HFFc6 (cell line): ENCODE measurements at places on chromosomes 13 and 19. TPM values are rescaled to one million over a fixed set of nuclear protein-coding genes. Genes with fewer than 3 reads are reported as not detected.

GPR42 gene
- total RNA-seq: not detected in 3 replicates

CRX gene
- not detected in 3 replicates for total RNA-seq

ZNF442 gene
- 2.1 to 2.6 TPM (median 2.1 TPM) in 3 replicates for total RNA-seq

LHFPL6 gene
- 60.9 to 72.8 TPM (median 61.2 TPM) in 3 replicates for total RNA-seq

KLF1 gene
- total RNA-seq: not detected in 3 replicates

OR7A5 gene
- not detected in 3 replicates for total RNA-seq

PRR22 gene
- 1.3 to 1.5 TPM (median 1.4 TPM) in 3 replicates for total RNA-seq

PSG1 gene
- 6.3 and 10.5 TPM in 2 replicates for total RNA-seq

CPAMD8 gene
- total RNA-seq: 0.19 to 0.23 TPM in 2 of 3 replicates, not detected in the other

CD177 gene
- total RNA-seq: 0.75 to 1.1 TPM (median 0.88 TPM) in 3 replicates

SIGLEC10 gene
- total RNA-seq: not detected in 3 replicates

APBA3 gene
- 9.1 to 13.6 TPM (median 13.4 TPM) in 3 replicates for total RNA-seq

DAND5 gene
- total RNA-seq: not detected in 2 replicates

DNA sequence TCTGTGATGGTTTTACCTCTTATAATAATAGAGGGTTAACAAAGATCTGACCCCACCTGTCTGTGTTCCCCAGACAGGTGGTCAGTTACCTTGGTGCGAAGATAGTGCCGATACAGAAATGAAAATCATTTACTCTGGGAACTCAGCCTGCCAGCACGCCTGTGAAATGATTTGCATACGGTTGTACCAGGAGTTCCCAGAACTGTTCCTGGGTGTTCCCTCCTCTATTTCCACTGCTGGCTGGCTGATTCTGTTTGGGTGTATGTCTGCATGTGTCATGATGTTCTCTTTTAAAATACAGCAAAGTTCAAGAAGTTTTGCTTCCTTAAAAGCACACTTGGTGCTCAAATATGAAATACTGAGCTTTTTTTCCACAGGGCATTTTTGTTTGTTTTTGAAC lies 527.1 kb downstream of the FGF9 start:
- DNase-seq: no peak

- DNase-seq: peak; percentile 68
These were observed 1.9 kb downstream of the GNG8 start for GRCh38 chr19:46634045-46634655.

GRCh38 chr13:109792416-109793059 lies 6.2 kb upstream of the IRS2 start:
- no peak for DNase-seq

GRCh38 chr19:2394054-2394441 lies 33.3 kb downstream of the TIMM13 start:
- DNase-seq: no peak

DNA sequence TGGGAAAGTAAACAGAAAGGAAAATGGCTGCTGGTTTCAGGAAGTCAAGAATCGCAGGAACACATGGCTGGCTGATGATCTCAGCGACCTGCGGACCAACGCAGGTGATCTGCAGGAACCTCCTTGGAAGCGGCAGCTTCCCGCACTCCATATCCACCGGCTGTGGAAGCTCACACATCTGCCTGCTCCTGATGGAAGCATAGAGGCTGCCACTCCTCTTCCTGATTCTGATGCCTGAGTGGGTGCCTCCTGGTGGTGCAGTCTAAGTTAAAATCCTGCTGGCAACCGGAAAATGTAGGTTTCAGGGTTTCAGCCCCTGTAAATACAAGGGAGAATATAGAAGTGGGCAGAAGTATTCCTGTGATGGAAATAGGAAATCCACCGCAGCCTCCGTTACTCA lies 75.5 kb downstream of the TNFSF13B start:
- no peak for DNase-seq

GRCh38 chr19:15180451-15181390 lies 20.1 kb downstream of the NOTCH3 start:
- DNase-seq: no peak

DNA sequence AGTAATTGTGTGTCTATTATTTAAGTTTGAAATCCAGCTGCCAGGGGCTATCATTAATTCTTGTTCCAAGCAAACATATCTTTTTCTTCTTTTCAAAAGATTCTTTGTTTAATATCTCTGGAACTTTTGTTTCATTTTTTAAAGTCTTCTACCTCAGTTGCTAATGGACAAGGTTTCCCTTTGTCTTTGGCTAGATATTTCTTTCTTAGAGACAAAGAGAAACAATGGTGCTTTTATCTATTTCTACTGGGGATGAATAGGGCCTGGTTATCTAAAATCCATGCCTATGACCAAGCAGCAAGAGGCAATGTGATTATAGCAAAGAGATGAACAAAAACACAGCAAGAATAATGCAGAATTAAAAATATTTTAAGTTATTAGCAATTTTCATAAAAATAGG lies 661.3 kb upstream of the KLF12 start:
- no peak for DNase-seq

GRCh38 chr13:46551410-46552302 lies 1.3 kb upstream of the LRCH1 start:
- DNase-seq: peak; percentile 79

DNA sequence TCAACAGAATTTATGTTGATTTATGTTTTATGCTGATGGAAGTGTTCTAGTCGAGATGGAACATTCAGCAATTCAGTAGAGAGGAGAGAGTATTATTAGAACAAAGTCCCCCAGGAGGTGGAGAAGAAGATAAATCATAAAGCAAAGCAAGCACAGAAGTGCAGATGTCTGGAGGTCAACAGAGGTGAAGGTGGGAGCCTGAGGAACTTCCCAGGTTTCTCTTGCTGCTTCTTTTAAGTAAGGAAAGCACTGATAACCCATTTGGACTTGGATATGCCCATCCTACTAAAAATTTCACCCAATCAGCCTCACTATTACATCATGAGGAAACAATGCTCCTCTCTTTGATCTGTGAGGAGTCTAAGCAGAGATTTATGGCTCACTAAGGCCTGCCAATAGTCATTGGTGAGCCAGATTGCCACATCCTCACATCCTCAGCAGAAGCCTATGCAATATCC lies 98.8 kb downstream of the EPSTI1 start:
- DNase-seq: peak; percentile 12

- DNase-seq: no peak
These were observed 7.9 kb upstream of the FRY start for GRCh38 chr13:32023698-32024097.

- DNase-seq: no peak
These were observed 27.2 kb downstream of the EPN1 start for GRCh38 chr19:55702131-55702627.

- no peak for DNase-seq
These were observed 35.1 kb downstream of the MTMR6 start for GRCh38 chr13:25252225-25252624.

DNA sequence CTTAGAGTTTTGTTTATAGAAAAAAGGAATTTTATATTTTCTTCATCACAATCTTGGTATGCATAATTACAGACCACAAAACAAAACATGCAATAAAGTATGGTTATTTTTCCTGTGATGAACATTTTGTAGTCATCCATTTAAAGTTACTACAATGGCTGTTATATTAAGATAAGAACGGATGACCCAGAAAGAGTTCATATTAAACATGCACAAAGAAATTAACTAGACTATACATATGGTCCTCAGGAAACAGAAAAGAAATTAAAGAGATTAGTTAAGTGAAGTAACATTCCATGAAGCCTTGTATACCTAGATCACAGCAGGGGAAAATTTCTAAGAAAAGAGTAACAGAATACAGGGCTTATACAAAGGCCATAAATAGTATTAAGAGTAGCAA lies 36.8 kb downstream of the RBM26 start:
- no peak for DNase-seq

DNA sequence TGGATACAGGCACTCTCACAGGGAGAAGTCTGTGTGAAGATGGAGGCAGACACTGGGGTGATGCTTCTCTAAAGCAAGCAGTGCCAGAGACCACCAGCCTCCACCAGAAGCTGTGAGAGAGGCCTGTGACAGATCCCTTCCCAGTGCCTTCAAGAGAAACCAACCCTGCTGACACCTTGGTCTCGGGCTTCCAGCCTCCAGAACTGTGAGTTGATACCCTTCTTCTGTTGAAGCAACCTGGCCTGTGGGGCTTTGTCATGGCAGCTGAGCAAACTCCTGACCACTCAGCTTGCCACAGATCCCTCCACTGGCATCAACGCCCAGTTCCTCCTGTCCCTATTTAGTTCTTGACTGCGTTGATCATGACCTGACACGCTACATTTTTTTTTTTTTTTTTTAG lies 29.0 kb downstream of the ELAVL1 start:
- no peak for DNase-seq

GRCh38 chr13:33089311-33089710 lies 73.1 kb downstream of the KL start:
- DNase-seq: no peak

GRCh38 chr19:9793071-9793591 lies 24.6 kb upstream of the ZNF846 start:
- no peak for DNase-seq

DNA sequence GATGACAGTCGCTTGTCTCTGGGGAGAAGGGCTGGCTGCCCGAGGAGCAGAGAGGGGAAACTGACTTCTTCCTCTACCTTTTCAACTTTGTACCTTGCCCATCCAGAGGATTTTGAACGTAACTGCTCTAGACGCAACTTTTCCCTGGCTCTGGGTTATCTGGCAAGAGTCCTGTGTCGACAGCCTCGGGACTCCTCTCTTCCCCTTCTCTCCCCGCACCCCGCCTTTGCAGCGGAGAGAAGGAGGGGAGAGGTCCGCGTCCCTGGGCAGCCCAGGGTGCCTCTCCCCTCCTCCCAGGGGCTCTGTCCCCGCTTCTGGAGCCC lies 574 bp downstream of the SH3GL1 start:
- DNase-seq: no peak

- no peak for DNase-seq
These were observed 315.2 kb downstream of the ATP8A2 start for GRCh38 chr13:25686831-25687470.

DNA sequence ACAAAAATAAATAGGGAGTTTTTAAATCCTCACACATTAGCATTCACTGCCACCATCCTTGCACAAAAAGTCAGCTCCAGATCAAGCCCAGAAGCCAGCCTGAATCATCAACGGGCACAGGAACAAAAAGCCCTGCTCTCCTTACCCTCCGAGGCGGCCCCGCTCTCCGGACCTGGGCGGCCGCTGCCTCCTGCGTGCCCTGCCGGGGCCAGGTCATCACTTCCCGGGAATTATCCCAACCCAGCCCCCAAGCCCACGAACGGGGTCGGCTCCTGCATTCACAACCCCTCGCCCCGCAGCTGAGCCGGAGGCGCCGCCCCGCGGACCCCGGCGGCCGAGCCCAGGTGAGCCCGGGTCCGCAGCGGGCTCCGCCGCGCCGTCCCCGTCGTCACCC lies 754 bp downstream of the DNAJB1 start:
- no peak for DNase-seq

- DNase-seq: peak; percentile 58
These were observed 18.7 kb downstream of the STK24 start for GRCh38 chr13:98557937-98558792.

- DNase-seq: no peak
These were observed 49.6 kb upstream of the RAP2A start for GRCh38 chr13:97384371-97384770.

DNA sequence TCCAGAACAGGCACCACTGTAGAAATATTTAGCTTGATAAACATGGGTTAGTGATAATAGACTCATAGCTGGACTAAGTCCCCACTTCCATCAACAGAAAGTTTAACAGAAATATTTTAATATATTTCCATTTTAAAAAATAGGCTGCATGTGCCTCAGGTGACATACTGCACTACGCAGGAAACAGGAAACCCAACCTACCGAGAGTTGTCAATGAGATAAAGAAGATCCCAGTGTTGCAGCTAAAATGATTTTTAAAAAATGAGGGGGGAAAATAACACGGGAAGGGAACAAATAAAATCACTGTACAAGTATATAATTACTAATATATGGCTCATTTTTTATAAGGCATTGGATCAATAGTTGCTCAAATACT lies 154.8 kb downstream of the TBC1D4 start:
- no peak for DNase-seq

GRCh38 chr19:14408491-14409145 lies 10.5 kb downstream of the DDX39A start:
- DNase-seq: no peak

GRCh38 chr13:27203854-27204253 lies 32.2 kb upstream of the USP12 start:
- DNase-seq: peak; percentile 16

- DNase-seq: no peak
These were observed 680.8 kb downstream of the LIG4 start for GRCh38 chr13:107534548-107534947.

DNA sequence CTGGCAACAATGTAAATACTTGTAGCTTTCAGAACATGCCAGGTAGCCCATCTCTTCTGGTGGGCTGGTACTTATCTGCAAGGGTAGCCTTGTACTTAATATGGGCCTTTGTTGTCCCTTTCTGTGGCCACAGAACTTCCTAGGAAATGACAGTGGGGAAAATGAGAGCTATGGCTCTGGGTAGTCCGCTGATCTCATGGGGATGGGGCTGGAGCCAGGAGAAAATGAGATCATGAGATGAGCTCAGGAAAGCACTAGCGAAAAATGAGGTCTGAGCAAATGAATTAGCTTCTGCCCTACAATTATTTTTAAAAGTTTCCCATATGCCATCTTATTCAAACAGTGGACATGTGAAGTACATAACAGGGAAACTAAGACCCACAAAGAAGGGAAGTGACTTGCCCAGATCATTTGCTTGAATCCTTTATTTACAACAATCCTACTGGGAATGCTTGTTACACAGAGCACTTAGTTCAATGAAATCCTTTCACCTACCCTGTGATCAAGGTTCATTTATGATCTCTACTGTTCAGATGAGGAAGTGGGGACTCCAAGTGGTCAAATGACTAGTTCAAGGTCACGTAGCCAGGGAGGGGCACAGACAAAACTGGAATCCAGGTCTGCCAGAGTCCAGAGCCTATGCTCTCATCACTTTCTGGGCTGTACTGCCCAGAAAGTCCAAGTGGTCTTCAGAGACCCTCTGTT lies 87.1 kb downstream of the PTPRS start:
- DNase-seq: no peak

DNA sequence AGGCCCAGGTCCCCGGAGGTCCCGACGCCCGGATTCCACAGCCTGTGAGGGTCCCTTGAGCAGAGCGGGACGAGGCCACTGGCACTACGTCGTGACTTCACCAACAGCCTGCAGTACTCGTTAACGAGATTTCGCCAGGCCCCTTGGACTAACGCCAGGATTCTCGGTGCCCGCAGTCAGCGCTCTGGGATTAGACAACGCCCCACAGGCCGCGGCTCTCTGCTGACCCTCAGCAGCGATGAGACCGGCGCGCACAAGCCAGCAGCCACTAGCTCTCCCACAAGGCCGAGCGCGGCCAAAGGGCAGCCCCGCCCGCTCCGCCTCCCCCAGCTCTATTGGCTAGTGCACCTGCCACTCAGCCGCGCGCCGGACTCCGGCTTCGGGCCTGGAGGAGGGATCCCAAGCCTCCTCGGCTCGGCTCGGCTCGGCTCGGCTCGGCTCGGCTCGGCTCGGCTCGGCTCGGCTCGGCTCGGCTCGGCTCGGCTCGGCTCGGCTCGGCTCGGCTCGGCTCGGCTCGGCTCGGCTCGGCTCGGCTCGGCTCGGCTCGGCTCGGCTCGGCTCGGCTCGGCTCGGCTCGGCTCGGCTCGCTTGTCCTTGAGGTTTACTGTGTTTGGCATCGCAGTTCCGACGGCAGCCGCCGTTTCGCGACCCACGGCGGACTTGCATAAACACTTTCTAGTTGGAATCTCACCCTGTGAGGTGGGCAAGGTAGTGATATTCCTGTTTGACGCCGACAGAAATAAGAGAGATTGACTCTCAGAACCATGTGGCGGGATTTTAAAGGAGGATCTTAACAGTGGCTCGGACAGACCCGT lies 231.7 kb upstream of the SERP2 start:
- peak; percentile 95 for DNase-seq
